ENCODE measurements at places on chromosomes 11 and 22.

DNA sequence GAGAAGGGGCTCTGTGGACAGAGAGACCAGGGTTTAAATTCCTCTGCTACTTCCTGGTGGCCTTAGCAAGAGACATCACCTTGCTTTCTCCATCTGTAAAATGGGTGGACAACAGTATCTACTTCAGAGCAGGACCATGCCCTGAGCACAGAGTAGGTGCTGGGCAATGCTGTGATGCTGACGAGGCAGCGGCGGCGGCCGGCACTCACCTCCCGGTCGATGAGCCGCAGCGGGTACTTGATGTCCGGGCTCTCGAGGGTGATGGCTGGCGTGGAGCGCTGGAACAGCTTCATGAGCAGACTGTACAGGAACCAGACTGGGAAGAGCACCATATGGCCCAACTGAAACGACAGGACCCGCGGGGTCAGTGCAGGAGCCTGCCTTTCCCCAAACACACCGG lies 3.9 kb downstream of the ATP5MGL start:
- DNase-seq, result no peak

DNA sequence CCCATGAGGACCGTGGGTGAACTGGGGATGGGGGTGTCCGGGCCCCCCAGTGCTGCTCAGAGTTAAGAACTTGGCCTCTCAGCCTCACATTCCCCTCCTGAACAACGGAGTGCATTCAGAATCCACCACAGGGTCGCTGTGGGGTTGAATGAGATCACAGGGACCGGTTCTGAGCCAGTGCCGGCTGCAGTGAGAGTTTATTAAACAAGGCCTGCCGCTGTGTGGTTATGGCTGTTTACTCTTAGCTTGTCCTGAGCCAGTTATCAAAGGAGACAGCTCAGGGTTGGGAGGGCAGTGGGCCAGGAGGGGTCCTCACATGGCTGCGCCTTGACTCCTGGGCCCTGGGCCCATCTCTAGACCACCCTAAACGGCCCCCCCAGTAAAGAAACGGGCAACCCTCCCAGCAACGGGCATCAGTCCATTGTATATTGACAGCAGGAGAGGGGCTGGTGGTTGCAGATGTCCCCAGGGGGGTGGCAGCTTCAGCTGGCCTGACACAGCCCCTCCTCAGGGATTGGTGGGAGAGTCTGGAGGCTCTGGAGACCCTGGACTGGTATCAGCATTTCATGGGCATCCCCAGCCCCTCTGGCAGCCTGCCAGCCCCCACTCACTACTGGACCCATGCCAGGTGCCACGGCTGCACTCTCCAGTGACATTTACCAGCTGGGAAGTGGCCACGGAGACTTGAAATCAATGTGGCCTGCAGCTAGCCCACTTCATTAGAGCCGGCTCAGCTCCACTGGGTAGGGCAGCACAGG lies 15.1 kb upstream of the CABP7 start:
- no peak for DNase-seq

DNA sequence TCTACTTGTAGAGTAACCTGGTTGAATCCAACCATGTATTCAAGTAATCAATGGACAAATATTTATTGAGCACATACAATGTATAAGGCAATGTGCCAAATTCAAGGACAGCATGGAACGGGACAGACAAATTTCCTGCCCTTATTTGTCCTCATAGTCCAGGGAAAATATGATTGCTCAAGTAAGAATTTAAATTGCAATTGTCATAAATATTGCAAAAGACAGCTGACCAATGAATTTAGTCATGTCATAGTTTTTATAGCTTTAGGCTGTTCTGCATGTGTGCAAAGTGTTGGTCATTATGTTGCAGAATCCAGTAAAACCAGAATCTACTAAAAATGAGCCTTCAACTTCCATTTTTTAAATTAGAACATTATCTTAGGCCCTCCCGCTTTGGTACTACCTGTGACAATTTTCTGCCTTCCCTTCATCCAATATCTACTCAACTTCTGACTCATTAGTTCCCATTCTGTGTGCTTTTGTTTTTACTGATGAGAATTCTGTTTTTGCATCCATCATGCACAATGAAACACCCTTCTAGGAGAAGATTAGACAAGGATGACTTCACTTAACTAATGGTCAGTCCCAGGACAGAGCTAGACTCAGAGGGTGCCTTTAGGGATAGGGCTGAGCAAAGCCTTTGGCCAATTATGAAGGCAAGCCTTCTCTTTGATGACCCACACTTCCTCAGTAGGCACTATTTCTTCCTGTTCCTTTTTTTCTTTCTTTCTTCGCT lies 45.8 kb upstream of the FIBIN start:
- no peak for DNase-seq

GRCh38 chr11:61077936-61078335 lies 24.4 kb upstream of the CD5 start:
- DNase-seq, result no peak

DNA sequence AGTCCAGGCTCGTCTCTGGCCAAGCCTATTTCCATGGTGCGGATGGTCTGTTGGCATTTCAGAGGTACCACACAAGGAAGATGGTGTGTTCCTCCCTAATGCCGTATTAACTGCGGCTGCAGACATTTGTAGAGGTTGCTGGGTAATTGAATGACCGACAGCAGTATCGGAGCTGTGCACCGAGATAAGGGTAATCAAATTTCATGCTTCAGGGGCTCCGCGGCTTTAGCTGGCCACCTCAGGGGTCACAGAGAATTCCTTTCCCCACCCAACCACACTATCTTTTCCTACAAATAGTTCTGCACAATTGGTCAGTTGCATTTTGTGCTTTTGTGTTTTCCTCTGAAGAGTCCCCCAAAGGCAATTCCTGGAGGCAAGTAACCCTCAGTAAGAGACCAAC lies 297.4 kb downstream of the OPCML start:
- no peak for DNase-seq

All from GM13977 (cell line).